ENCODE measurements at places on chromosomes 4 and X.

DNA sequence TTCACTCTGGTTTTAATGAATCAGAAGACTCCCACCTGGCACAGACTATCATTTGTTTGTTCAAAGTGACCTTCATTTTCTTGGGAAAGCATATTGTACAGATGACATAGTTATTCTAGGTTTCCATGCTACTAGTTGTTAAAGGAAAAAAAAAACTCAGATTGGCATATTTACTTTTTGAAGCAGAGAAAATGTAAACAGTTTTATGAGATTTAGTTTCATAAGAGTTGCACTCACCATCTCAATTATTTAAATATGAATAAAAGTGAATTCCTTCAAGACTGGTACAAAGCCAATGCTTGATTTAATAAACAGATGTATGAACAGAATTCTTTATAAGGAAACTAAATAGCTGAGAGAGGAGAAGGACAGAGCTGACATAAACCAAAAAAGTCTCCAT is 280.3 kb upstream of the UGT8 start:
- no peak for DNase-seq

GRCh38 chr4:187744911-187745310 is 250.7 kb upstream of the ZFP42 start:
- no peak for DNase-seq

GRCh38 chr4:7173841-7174449 is 18.4 kb upstream of the SORCS2 start:
- DNase-seq, result no peak

- no peak for DNase-seq
These were observed 2.4 kb downstream of the PGM2 start for GRCh38 chr4:37828843-37829242.

DNA sequence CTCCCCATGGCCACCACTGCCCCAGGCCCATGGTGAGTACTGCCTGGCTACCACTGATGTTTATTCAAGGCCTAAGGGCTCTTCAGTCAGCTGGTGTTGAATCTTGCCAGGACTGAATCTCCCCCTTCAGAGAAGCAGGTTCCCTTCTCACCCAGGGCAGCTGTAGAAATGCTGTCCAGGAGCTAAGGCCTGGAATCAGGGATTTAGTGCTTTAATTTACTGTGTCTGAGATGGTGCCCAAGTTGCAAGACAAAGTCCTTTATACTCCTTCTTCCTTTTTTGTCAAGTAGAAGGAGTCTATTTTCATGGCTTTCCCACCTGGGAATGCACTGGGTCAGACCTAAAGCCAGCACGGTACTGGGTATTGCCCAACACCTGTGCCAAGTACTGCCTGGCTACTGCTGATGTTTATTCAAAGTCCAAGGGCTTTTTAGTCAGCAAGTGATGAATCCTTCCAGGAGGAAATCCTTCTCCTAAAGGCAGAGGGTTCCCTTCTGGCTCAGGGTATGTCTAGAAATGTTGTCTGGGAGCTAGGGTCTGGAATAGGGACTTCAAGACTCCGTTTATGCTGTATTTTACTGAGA is 117.6 kb upstream of the ATOH1 start:
- DNase-seq, result no peak

DNA sequence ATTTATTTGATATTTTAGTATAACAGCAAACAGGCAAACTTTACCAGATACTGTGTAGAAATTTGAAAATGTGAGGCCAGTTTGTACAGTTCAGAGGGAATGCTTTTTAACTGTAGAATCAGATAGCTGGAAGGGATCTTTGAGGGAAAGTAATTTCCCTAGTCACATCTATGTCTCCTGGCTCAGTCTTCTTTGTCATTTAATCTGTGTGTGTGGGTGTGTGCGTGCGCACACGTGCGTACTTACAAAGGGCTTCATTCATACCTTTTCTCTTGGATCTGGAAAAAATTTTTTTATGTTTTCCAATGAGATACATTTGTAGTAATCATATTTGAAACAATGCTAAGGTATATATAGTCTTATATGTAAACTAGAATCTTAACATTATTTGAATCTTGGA is 44.6 kb downstream of the IL13RA1 start:
- DNase-seq, result no peak
